ENCODE measurements at places on chromosomes 3 and 15. TPM values are rescaled to one million over a fixed set of nuclear protein-coding genes. Genes with fewer than 3 reads are reported as not detected.
A peak's percentile ranks its signal among the peaks of the same experiment; 100 is the strongest.

Gene NTRK3
- not detected for total RNA-seq

Gene THPO
- total RNA-seq: 0.07 TPM

DNA sequence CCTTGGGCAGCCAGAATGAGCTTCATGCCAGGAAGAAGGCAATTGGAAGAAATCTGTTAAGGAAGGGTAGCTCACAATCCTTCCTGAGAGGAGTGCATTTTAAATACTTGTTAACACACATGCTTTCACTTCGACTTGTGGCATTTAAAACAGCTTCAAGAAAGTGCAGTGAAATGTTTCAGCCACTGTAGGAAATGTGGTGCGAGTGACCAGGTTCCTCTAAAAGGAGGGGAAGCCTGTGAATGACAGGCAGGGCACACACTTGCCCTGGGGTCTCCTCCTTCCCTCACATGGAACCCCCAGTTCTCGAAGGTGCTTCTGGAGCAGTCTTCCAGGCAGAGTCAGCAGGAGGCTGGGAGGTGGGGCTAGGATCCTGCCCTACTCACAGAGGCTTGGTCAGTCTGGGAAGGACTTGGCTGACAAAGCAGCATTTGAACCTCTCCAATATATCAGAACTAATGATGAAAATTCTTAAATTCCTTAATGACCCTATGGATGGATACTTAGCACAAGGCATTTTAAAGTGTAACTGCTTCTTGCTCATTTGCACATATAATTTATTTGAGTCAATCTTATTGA lies 358.6 kb downstream of the CHST2 start:
- DNase-seq: no peak

Gene RGMA
- not detected for total RNA-seq

Gene PROS1
- total RNA-seq: 11.2 TPM

- DNase-seq: no peak
These were observed 609.7 kb downstream of the VGLL3 start for GRCh38 chr3:86381247-86381646.

Gene ROPN1
- total RNA-seq: not detected

GRCh38 chr3:196274585-196274984 lies 12.9 kb downstream of the PCYT1A start:
- DNase-seq: no peak

- DNase-seq: no peak
These were observed 10.1 kb downstream of the EFCAB12 start for GRCh38 chr3:129418041-129418973.

GRCh38 chr15:47817969-47818548 lies 100.8 kb downstream of the SEMA6D start:
- no peak for DNase-seq

- DNase-seq: peak; percentile 8
These were observed 140.6 kb downstream of the RBPMS2 start for GRCh38 chr15:64634576-64635498.

DNA sequence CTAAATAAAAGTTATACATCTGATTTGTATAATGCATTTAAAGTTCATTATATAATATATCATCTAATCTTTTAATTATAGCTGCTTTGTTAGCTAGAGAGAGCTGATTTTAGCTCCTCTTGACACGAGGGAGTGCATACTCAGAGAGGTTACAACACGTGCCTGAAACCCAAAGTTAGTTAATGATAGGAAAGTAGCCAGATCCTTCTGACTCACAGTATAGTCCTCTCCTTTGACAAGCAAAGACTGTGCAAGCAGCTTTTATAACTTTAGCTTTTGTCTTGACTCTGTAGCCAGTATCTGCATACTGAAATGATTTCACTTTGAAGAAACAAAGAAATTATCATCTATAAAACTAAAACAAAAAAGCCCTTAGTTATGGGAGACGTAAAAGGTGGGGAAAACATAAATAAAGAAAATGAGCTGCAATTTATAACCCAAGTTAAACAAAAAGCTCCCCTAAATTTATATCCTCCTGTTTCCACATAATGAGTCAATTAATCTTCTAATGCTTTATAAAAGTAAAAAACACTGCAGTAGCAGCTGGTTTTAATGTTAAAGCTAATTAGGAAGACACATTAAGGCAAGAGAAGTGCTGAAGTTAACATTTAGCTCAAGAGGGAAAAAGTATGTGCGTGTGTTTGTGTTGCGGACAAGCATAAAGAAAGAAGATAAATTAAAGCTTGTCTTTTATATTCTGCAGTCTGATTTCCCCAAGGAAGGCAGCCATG lies 13.1 kb downstream of the GABRR3 start:
- DNase-seq: no peak

- no peak for DNase-seq
These were observed 56.3 kb downstream of the BDH1 start for GRCh38 chr3:197499427-197499826.

DNA sequence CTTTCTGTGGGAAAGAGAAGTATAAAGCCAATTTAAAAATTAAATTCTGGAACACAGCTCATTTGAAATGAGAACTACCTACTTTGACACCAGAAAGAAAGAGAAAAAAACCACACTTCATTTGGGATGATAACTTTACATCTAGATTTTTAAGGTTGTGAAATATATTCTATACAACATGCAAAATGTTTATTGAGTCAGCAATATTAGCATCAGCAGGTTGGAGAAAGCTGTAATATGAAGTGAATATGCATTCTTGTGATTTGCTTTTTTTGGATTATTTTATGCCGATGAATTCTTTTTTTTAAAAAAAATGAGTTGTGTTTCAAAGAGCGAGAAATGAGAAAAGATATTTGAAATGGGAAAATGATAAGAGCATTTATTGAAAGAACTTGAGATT lies 307.0 kb upstream of the DPPA4 start:
- DNase-seq: no peak

DNA sequence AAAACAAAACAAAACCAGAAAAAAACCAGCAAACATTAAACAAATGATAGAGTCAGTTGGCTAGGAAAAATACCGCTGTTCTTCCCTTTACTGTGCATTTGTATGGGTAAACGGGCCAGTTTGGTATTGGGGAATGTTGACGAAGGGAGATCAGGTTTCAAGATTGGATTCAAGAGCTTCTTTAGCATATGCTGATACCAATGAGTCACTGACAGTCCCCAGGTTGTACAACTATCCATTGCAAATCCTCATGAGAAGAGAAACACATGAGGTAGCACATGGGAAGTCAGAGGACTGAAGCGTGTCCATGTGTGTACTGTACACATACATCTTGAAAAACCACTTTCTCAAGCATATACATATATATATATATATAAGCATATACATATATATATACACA lies 25.6 kb downstream of the TIGIT start:
- no peak for DNase-seq

GRCh38 chr3:9955067-9955502 lies 2.9 kb upstream of the PRRT3 start:
- DNase-seq: no peak

- DNase-seq: peak; percentile 5
These were observed 45.5 kb downstream of the CBLB start for GRCh38 chr3:105823149-105823867.

DNA sequence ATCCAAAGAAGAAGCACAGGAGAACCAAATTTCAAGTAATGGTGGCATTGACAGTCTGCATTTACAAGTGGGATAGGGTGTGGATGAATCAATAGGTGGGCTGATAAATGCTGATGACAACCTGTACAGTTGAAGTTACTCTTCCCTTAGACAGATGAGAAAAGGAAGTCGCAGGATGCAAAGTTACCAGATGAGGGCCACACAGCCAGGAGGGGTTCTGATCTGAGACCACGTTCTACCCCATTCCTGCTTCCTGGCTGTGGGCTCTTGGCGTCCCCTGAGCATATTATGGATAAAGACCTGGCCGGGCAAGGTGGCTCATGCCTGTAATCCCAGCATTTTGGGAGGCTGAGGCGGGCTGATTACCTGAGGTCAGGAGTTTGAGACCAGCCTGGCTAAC lies 104.6 kb downstream of the EOMES start:
- DNase-seq: no peak

DNA sequence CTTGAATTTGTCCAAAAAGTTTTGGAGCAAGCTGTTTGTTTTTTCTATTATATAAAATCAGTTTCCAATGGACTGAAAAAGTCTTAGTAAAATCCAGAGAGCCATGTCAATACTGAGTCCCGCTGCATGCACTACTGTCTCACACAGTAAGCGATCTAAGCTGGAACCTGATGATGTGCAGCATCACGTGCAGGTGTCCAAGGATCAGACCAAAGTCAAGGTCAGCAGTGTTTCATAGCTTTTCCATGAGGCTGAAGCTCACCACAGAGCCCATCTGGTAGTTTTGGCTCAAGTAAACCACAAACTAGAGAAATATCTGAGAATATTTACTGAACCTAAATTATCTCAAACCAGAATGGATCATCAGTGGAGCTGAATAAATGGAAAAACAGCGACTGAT lies 784.0 kb upstream of the SEMA6D start:
- no peak for DNase-seq

GRCh38 chr3:115666920-115667737 lies 43.8 kb downstream of the GAP43 start:
- no peak for DNase-seq

DNA sequence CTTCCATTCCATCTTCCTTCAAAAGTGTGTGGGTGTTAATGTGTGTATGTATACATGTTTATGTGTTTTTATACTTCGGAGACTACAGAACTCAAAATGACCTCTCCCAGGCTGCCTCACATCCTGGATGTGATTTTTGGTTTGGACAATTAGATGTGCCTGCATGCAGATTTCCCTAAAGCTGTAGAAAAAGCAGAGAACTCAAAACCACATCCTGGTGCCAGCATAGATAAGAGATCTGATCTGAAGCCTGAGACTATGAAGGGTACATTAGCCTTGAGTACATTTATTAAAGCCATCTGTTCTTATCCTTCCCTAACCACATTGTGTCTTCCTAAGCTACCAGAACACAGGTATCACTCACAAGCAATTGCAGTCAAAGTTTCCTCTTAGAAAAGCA lies 319.4 kb upstream of the RASGRP1 start:
- no peak for DNase-seq

All from pulmonary artery endothelial cell (primary cell).